ENCODE measurements at places on chromosomes 13 and 19.

DNA sequence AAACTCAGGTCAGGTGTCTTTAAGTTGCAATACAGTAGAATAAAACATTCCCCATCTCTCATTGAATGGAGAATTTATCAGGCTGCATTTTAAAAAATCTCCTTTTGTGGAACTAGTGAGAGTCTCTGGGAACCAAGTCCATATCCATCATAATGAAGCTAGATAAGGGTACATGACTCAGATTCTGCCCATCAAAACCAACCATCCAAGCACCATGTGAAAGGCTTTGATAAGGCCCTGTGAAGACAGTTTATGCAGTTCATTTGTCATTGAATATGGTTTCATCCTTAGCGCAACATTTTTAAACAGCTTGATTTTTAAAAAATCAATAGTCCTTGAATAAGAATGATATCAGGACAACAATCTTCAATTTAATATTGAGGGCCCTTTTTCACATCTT lies 56.3 kb upstream of the DIAPH3 start:
- DNase-seq = no peak

DNA sequence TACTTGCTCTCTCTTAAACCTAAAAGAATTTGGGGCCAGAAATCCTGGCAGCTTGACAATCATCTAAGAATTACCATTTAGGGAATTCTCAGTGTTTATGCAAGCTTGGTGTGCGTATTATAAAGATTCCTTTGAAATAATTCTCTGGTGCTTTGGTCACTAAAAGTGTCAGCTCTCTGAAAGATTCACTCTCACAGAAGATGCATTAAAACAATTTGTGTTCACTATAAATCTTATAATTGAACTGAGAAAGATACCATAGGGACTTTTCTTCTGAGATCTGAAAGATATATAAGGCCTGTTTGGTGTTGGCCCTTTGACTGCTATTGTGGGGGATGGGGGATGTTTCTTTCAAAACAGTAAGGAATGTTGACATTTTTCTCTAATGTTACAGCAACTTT lies 27.3 kb downstream of the EPSTI1 start:
- no peak for DNase-seq

DNA sequence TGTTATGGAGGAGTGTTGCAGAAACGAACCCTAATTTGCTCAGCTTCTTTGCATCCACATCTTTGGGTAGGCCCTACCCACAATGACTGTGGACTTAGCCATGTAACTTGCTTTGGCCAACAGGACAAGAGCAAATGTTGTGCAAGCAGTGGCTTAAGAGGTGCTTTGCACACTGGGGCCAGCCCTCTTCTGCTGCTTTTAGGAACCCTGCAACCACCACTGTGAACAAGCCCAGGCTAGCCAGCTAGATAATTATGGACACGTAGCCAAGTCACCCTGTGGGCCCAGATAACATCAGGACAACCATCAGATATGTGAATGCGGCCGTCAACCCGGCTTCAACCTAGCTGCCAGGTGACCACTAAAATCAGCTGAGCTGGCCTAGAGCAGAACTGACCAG lies 17.1 kb downstream of the C19orf47 start:
- no peak for DNase-seq

GRCh38 chr19:14686411-14686810 lies 3.4 kb upstream of the ZNF333 start:
- no peak for DNase-seq

DNA sequence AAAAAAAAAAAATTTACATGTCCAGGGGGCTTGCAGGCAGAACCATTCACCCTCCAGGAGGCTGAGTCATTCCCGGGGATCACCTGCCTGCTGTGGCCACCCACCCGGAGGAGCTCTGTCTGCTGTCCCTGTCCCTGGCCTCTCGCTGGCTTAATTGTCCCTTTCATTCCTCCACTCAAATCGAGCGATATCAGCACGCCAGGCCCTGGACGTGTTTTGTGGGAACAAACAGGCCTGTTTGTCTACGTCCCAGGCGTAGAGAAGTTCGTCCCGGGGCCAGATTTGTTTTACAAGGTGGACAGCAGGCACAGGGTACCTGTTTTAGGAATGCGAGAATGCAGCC lies 21.2 kb downstream of the SULT2B1 start:
- DNase-seq = no peak

DNA sequence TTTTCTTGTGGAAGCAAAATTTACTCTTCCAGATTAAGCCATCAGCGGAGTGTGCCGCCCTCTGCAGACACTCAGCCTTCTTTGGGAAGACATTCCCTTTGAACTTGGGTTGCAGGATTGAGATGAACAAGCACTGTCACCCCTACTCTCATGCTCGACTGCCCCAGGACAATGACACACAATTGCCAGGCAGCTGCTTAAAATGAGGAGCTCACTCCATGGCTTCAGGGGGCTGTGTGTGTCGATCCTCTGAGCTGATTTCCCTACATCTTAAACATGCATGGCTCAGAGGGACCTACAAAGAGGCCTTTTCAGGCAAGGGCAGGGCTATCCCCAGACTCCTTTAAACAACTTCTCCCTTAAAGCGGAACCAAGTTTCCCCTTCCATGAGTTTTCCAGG lies 107.5 kb upstream of the MBNL2 start:
- no peak for DNase-seq

- DNase-seq = no peak
Observed at GRCh38 chr19:17200408-17201079, 14.6 kb upstream of the USE1 start.

GRCh38 chr19:40640744-40641143 lies 39.6 kb downstream of the LTBP4 start:
- DNase-seq = no peak

GRCh38 chr13:36787181-36787580 lies 31.8 kb upstream of the RFXAP start:
- no peak for DNase-seq

Measured in pancreas (tissue), 10 donors.